ENCODE measurements at places on chromosomes 16 and 17. TPM values are rescaled to one million over a fixed set of nuclear protein-coding genes. Genes with fewer than 3 reads are reported as not detected.

DNA sequence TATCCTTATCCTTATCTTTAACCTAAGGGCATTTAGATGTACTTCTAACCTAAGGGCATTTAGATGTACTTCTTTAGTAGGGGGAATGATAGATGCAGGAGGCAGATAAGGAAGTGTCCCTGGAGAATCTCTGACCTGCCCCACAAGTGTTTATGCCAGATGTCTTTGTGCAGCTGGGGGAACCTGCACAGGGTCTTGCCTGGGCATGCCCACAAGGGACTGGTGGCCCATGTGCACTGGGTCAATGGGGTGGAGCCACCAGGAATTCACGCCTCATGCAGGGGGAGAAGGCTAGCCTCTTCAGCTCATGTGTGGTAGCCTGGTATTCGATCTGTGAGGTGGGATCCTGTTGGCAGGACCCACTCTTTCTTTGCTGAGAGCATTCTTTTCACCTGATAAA is 38.0 kb downstream of the CA10 start:
- H3K36me3 ChIP-seq, result no peaks in the 10 kb centered on the region
- no peak overlapping the region for H3K27ac ChIP-seq
- H3K4me1 ChIP-seq, result no peaks in the 10 kb centered on the region
- H3K27me3 ChIP-seq, result no peaks in the 10 kb centered on the region
- DNase-seq, result no peak

DNA sequence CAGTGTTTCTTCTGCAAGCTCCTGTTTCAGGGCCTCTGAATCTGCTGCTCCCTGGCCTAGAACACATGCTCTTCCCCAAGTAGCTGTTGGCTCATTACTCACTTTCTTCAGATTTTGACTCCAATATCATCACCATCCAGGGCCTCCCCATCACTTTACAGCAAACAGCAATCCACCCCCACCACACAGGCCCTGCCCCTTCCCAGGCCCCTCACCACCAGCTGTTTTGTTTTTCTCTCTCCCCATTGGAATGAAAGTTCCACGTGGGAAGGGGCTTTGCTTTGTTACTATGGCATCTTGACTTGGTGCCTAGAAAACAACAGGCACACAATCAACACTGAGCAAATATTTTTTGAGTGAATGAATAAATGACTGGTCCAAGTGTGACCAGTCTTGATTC is 4.0 kb downstream of the TMEM170A start:
- no peak overlapping the region for H3K27ac ChIP-seq
- peak; percentile 17 for DNase-seq
- no peaks in the 10 kb centered on the region for H3K27me3 ChIP-seq
- H3K4me1 ChIP-seq, result no peaks in the 10 kb centered on the region
- H3K36me3 ChIP-seq, result no peaks in the 10 kb centered on the region
- no peak overlapping the region for H3K4me3 ChIP-seq

DNA sequence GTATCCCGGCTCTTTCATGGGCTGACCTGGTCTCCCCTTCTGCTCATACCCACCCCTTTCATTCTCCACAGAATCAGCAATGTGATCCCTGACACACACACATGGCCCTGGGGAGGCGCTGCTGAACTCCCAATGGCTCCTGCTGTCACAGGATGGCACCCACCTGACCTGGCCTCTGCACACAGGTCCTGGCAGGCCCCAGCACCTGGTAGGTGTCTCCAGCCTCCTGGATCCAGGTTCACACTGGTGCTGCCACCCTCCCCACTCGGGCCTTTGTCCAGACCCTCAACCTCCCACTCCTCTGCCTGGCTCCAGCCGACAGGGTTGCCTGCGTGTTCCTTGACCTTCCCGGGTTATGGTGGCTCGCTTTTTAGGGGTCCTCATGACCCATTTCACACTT is 1.3 kb upstream of the CD300C start:
- H3K4me1 ChIP-seq, result no peaks in the 10 kb centered on the region
- H3K4me3 ChIP-seq, result no peak overlapping the region
- no peak overlapping the region for H3K27ac ChIP-seq
- no peak for DNase-seq

DNA sequence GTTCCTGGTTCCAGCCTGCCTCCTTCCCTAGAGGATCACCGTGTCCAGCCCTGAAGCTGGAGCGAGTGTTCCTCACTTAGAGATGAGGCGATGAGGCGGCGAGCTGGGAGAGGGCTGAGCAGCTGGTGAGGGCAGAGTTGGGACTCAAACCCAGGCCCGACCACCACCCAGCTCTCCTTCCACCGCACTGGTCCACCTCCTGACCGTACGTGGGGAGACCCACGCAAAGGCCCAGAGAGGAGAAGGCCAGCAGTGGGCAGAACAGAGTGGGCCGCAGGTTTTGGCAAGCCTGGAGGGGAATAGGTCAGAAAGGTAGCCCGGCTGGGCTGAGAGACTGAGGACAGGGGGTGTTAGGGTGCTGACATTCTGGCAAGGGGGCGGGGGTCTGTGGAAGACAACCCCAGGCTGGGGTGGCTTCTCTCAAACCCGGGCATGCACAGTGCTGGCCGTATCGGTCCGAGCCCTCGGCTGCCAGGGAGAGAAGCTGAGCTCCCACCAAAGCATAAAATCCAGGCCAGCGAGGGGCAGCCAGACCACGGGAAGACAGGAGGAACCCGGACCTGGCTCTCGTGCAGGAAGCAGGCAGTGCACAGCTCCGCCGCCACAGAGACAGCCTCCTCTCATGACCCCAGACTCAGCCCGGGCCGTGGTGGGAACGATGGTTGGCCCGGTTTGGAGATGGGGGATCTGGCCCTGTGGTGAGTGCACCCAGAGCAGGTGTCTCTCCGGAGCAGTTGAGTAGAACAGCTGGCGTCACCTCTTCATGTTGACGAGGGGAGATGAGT is 24.9 kb downstream of the MLYCD start:
- no peaks in the 10 kb centered on the region for H3K36me3 ChIP-seq
- H3K4me1 ChIP-seq, result peaks cover 14% of the 10 kb centered on the region
- DNase-seq, result no peak
- H3K27me3 ChIP-seq, result no peaks in the 10 kb centered on the region
- no peak overlapping the region for H3K27ac ChIP-seq

DNA sequence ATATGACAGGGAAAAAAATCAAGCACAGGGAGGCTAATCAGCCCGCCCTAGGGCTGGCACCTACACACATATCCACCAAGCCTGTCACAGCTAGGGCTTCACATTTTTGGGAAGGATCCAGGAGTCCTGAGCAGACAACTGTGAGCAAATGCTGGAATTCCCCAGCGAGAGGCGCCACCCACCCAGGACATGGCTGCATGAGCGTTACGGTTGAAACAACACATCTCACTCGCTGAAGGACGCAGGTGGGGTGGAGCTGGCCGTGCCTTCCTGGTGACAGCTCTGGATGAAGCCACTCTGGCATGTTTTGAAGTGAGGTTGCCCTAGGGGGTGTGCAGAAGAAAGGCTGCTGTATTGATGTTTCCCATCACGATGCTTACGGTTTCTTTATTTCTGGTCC is 315.1 kb upstream of the EEF2KMT start:
- no peak overlapping the region for H3K4me3 ChIP-seq
- no peaks in the 10 kb centered on the region for H3K36me3 ChIP-seq
- no peaks in the 10 kb centered on the region for H3K27me3 ChIP-seq
- H3K27ac ChIP-seq, result no peak overlapping the region
- H3K4me1 ChIP-seq, result no peaks in the 10 kb centered on the region

GRCh38 chr17:75308732-75309629 is 19.7 kb upstream of the SLC25A19 start:
- no peak overlapping the region for H3K27ac ChIP-seq
- no peaks in the 10 kb centered on the region for H3K4me1 ChIP-seq
- no peaks in the 10 kb centered on the region for H3K36me3 ChIP-seq
- H3K27me3 ChIP-seq, result no peaks in the 10 kb centered on the region
- no peak for DNase-seq
- H3K4me3 ChIP-seq, result no peak overlapping the region

- no peaks in the 10 kb centered on the region for H3K4me1 ChIP-seq
- H3K36me3 ChIP-seq, result no peaks in the 10 kb centered on the region
- peaks cover 32% of the 10 kb centered on the region for H3K27me3 ChIP-seq
- no peak for DNase-seq
- H3K27ac ChIP-seq, result no peak overlapping the region
- H3K4me3 ChIP-seq, result no peak overlapping the region
Measured at GRCh38 chr16:27841061-27841801, 222.3 kb downstream of the GSG1L start.

GRCh38 chr16:69885722-69886121 is 65.4 kb upstream of the CLEC18A start:
- H3K27ac ChIP-seq, result no peak overlapping the region
- no peaks in the 10 kb centered on the region for H3K36me3 ChIP-seq
- no peaks in the 10 kb centered on the region for H3K27me3 ChIP-seq

GRCh38 chr16:28163699-28164098 is 48.1 kb downstream of the XPO6 start:
- DNase-seq, result no peak
- peaks cover 16% of the 10 kb centered on the region for H3K4me1 ChIP-seq
- H3K4me3 ChIP-seq, result no peak overlapping the region

- H3K4me3 ChIP-seq, result no peak overlapping the region
- no peaks in the 10 kb centered on the region for H3K4me1 ChIP-seq
- no peaks in the 10 kb centered on the region for H3K36me3 ChIP-seq
- no peak overlapping the region for H3K27ac ChIP-seq
- H3K27me3 ChIP-seq, result peaks cover 2% of the 10 kb centered on the region
Measured at GRCh38 chr16:73274140-73274539, 226.2 kb upstream of the ZFHX3 start.

DNA sequence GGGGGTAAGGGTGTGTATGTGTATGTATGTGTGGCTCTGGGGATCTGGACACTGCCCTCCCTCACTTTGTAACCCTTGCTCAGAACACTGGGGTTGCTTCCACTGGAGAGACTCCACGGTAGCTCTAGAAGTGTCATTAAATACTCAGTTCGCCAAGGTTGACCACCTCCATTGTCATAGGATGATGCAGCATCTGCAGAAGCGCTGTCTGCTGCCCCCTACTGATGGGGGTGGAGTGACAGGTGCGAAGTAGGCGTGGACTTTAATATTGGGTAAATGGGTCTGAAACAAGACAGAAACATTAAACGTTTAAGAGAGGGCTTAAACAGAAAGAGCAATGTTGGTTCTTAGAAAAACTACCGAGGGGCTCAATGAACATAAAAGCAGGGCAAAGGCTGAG is 35.5 kb upstream of the STAC2 start:
- H3K27ac ChIP-seq, result no peak overlapping the region
- H3K27me3 ChIP-seq, result no peaks in the 10 kb centered on the region
- H3K4me1 ChIP-seq, result no peaks in the 10 kb centered on the region
- no peak for DNase-seq
- no peak overlapping the region for H3K4me3 ChIP-seq

GRCh38 chr16:3045758-3046640 is at the start of gene MMP25:
Gene MMP25, plus strand, starts transcription at chr16:3046561. Its CDS starts 357 bp downstream, at chr16:3046918.
- no peaks in the 10 kb centered on the region for H3K4me1 ChIP-seq
- peak; percentile 34 for DNase-seq
- no peaks in the 10 kb centered on the region for H3K36me3 ChIP-seq

GRCh38 chr17:47603830-47604597 is 45.7 kb upstream of the KPNB1 start:
- H3K27ac ChIP-seq, result no peak overlapping the region
- H3K4me1 ChIP-seq, result peaks cover 13% of the 10 kb centered on the region
- no peaks in the 10 kb centered on the region for H3K27me3 ChIP-seq
- H3K36me3 ChIP-seq, result peaks cover 59% of the 10 kb centered on the region

- no peaks in the 10 kb centered on the region for H3K36me3 ChIP-seq
- H3K27me3 ChIP-seq, result no peaks in the 10 kb centered on the region
- no peaks in the 10 kb centered on the region for H3K4me1 ChIP-seq
- H3K27ac ChIP-seq, result no peak overlapping the region
Measured at GRCh38 chr16:82782715-82783251, 156.0 kb downstream of the CDH13 start.

DNA sequence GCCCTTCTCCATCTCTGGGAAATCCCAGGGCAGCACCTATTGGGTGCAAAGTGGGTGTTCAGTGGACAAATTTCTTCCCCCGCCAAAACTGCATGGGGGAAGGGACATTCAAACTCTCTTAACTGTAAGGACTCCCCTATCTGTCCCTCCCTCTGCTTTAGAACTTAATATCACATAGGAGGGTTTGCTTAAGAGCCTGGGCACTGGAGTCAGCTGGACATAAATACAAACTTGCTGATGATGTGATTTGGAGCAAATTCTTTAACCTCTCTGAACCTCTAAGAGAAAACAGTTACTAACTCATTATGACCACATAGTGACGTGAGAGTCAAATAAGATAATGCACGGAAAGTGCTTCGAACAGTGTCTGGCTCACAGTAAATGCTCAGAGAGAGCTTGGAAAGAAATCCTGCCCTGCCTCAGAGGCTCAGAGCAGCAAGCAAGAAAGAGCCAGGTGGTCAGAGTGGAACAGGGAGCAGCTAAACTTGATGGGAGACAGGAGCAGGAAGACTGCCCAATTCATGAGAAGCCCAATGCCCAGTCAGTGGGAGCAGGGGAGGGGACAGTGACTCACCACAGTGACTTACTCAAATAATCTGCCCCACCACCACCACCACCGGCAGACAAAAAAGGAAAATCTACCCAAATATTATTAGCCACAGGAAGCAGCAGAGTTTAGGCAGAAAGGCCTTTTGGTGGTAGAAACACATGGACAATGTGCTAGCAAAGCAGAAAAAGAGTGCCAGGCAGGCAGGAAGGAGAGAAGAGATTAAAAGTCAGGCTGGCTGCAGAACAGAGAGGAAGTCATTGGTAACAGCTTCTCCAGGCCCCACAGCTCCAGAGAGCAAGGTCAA is 23.9 kb upstream of the CCL1 start:
- DNase-seq, result peak; percentile 12
- no peak overlapping the region for H3K4me3 ChIP-seq
- H3K27me3 ChIP-seq, result peaks cover 4% of the 10 kb centered on the region

GRCh38 chr17:67434061-67434525 is 57.0 kb downstream of the PITPNC1 start:
- H3K27me3 ChIP-seq, result no peaks in the 10 kb centered on the region
- H3K4me1 ChIP-seq, result peaks cover 9% of the 10 kb centered on the region
- DNase-seq, result peak; percentile 23
- H3K4me3 ChIP-seq, result no peak overlapping the region

- H3K36me3 ChIP-seq, result peaks cover 33% of the 10 kb centered on the region
- no peak for DNase-seq
- H3K4me1 ChIP-seq, result peaks cover 7% of the 10 kb centered on the region
- no peak overlapping the region for H3K4me3 ChIP-seq
Measured at GRCh38 chr17:35664685-35665084, 66.8 kb upstream of the RASL10B start.

GRCh38 chr17:79607940-79608623 is 2.8 kb downstream of the RBFOX3 start:
- no peak overlapping the region for H3K27ac ChIP-seq
- peak; percentile 64 for DNase-seq
- no peaks in the 10 kb centered on the region for H3K4me1 ChIP-seq

- H3K4me1 ChIP-seq, result no peaks in the 10 kb centered on the region
- no peak overlapping the region for H3K4me3 ChIP-seq
- no peaks in the 10 kb centered on the region for H3K36me3 ChIP-seq
- H3K27me3 ChIP-seq, result no peaks in the 10 kb centered on the region
- no peak overlapping the region for H3K27ac ChIP-seq
Measured at GRCh38 chr17:70375813-70376770, 206.8 kb downstream of the KCNJ2 start.

SLC16A5 gene
- 11.1 TPM for total RNA-seq

GLOD4 gene
- total RNA-seq, result 76.3 TPM

ARHGAP44 gene
- total RNA-seq, result 0.13 TPM

KRTAP4-1 gene
- not detected for total RNA-seq

KLHDC4 gene
- total RNA-seq, result 19.6 TPM

KRT25 gene
- total RNA-seq, result not detected

SCNN1B gene
- not detected for total RNA-seq

TBC1D3H gene
- not detected for total RNA-seq

JMJD6 gene
- total RNA-seq, result 19.0 TPM
